Immature natural killer cell (primary cell): ENCODE measurements at places on chromosomes 11 and 22. TPM values are rescaled to one million over a fixed set of nuclear protein-coding genes. Genes with fewer than 3 reads are reported as not detected.

The ASRGL1 gene
- polyA plus RNA-seq = 3.2 TPM

The OR2AG1 gene
- not detected for polyA plus RNA-seq

The POU2AF2 gene
- polyA plus RNA-seq = not detected

The MAP6 gene
- polyA plus RNA-seq = not detected

GRCh38 chr11:31807799-31808667 is 3.1 kb downstream of the PAX6 start:
- H3K27me3 ChIP-seq = peaks cover 59% of the 10 kb centered on the region
- H3K4me1 ChIP-seq = peaks cover 47% of the 10 kb centered on the region
- no peak for DNase-seq
- H3K4me3 ChIP-seq = peak overlapping the region; percentile 11

GRCh38 chr11:118911880-118912741 is 13.6 kb downstream of the BCL9L start:
- H3K27me3 ChIP-seq = peaks cover 30% of the 10 kb centered on the region
- H3K27ac ChIP-seq = peak overlapping the region; percentile 100
- DNase-seq = peak; percentile 58

DNA sequence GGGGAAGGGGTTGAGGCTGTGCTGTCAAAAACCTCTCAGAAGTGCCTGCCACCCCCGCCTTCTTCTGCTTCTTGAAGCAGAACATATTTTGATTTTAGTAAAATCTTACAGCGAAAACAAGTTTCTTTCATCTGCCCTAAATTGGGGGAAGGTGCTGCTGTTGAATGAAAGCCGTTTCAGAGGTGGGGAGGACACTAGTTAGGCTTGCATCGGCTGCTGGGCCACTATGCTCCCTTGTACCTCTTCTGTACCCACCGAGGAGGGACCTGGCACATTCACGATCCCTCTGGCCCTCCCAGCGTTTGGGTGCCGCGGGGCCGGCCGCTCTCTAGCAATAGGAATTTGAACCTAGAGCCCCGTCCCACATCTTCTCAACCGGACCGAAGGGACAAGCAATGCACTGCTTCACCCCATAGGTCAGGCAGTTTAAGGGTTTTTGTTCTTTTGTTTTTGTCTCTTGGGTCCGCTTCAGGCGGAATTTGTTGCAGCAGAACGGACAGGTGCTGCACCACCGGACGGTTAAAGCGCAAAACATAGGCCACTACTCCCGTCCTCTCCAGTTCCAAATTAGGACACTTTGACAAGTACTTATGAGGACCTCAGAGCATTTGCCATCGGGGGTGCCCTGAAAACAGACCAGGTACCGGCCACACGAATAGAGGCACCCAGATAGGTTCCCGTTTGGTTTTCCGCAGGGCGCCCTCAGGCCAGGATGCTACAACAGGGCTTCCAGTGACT is 5.6 kb downstream of the SLC6A5 start:
- peaks cover 43% of the 10 kb centered on the region for H3K27me3 ChIP-seq
- peaks cover 1% of the 10 kb centered on the region for H3K4me1 ChIP-seq
- H3K4me3 ChIP-seq = no peak overlapping the region
- no peak for DNase-seq
- no peaks in the 10 kb centered on the region for H3K36me3 ChIP-seq

DNA sequence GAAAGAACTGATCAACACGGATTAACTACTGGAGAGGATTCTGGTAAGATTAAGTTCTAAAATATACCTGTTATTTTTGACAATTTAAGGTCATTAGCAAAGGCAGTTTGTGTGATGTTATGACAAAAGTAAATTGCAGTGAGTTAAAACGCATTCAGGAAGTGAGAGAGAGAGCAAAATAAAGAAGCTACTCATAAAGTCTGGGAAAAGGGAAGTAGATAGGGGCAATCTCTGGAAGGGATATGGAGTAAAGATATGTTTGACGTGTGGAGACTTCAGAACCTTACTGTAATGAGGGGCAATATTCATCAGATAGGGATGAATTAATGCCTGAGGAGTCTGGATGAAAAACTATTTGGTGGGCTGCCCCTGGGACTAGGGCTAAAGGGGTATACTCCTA is 16.8 kb downstream of the OR56B4 start:
- no peaks in the 10 kb centered on the region for H3K4me1 ChIP-seq
- DNase-seq = no peak
- H3K4me3 ChIP-seq = no peak overlapping the region
- no peaks in the 10 kb centered on the region for H3K27me3 ChIP-seq
- no peaks in the 10 kb centered on the region for H3K36me3 ChIP-seq

DNA sequence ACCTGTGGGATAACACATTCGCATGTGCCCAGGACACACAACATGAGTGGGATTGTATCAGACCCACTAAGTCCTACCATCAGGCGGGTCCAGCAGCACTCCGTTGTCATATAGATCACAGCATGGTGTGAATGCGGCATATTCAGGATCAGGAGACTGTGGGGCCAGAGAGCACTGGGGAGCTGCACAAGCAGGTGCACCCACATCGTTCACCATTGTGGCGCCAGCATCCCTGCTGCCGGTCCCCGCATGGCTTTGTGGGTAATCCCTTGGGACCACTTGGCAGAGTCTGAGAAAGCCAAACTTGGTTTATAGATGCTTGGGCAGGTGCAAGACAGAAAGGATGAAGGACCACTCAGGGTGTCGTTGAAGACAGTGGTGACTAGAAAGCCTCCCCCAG is 201.6 kb upstream of the B3GAT1 start:
- no peak overlapping the region for H3K27ac ChIP-seq
- no peak for DNase-seq
- H3K36me3 ChIP-seq = no peaks in the 10 kb centered on the region
- no peak overlapping the region for H3K4me3 ChIP-seq
- H3K27me3 ChIP-seq = peaks cover 2% of the 10 kb centered on the region

DNA sequence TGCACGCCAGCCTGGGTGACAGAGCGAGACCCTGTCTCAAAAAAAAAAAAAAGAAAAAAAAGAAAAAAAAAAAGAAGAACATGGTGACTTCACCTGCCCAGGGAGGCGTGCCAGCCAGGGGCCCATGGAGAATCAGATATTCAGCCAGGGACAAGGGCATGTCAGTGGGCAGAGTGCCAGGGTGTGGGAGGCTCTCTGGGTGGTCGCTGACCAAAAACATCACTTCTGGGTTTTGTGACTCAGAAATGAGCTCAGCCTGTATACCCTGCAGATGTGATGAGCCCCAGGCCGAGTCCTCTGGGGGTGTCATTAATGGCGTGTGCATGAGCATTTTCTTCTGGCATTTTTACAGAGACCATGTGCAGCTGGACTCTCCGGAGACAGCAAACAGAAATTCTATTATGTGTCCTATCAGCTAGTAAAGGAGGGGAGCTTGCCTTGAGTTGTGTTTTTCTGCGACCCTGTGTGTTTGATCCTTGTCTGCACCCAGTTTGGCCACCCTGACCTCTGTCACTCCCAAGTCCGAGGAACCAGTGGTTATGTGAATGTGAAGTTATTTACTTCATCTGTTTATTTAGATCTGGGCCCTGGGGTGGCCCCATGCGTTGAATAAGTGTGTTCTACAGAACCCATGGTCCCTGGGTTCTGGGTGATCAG is 53.6 kb downstream of the BCR start:
- DNase-seq = no peak
- H3K4me1 ChIP-seq = peaks cover 77% of the 10 kb centered on the region
- H3K4me3 ChIP-seq = peak overlapping the region; percentile 69
- peaks cover 14% of the 10 kb centered on the region for H3K36me3 ChIP-seq

GRCh38 chr11:76676636-76677457 is 6.3 kb upstream of the LRRC32 start:
- H3K4me3 ChIP-seq = no peak overlapping the region
- peaks cover 4% of the 10 kb centered on the region for H3K27me3 ChIP-seq
- H3K36me3 ChIP-seq = no peaks in the 10 kb centered on the region
- H3K4me1 ChIP-seq = peaks cover 17% of the 10 kb centered on the region
- no peak for DNase-seq

The NXPE4 gene
- not detected for polyA plus RNA-seq

The FOLR2 gene
- polyA plus RNA-seq = not detected

DNA sequence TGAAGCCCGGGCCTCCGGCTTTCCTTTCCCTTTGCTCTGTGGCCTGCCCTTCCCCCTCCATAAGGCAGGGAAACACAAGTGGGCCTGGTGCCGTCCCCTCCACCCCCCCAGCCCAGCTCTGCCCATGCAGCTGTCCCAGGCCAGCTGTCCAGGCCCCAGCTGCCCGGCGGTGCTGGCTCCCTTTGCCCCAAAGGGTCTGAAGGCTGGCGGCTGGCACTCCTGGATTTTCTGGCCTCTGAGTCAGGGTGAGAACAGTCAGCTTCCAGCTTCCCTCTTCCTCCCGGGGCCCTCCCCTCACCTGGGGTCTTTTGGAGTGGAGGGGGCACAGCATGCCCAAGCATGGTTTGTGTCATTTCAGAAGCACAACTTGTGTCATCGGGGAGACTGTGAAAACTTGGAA is 27.8 kb downstream of the CD82 start:
- H3K27ac ChIP-seq = no peak overlapping the region
- no peak for DNase-seq
- no peak overlapping the region for H3K4me3 ChIP-seq
- no peaks in the 10 kb centered on the region for H3K27me3 ChIP-seq
- peaks cover 2% of the 10 kb centered on the region for H3K4me1 ChIP-seq
- no peaks in the 10 kb centered on the region for H3K36me3 ChIP-seq

The MAPK11 gene
- polyA plus RNA-seq = 0.12 TPM

DNA sequence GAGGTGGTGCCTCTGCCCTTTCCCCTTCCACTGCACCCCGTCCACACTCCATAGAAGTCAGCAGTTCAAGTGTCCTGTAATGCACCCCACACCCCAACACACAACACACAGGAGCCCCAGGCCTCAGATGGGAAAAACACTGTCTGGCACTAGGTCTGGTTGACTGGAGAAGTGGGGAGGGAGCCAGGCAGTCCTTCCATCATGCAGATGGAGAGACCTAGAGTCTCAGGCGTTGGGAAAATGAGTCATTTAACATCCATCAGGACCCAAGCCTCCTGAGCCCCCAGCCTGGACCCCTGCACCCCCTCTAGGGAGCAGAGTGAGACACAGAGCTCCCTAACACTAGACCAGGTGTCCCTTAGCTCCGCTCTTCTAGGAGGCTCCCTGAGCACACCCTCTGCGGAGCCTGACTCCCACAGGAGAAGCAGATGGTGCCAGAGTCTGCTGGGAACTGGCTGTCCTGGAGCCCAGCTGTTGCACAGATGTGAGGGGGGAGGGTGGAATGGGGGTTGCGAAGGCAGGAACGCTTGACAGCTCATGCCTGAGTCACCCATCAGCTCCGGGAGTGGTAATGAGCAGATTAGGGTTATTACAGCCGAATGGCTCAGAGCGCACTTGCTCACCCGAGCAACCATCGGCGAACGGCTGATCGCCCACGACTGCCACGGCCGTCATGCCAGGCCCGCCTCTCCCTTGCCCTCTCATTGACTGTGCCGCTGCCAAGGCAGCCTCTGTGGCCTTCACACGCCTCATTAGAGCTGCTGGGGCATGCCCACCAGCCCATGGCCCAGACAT is 22.1 kb upstream of the SYT7 start:
- DNase-seq = no peak
- peaks cover 8% of the 10 kb centered on the region for H3K27me3 ChIP-seq
- H3K4me1 ChIP-seq = no peaks in the 10 kb centered on the region
- H3K4me3 ChIP-seq = no peak overlapping the region

DNA sequence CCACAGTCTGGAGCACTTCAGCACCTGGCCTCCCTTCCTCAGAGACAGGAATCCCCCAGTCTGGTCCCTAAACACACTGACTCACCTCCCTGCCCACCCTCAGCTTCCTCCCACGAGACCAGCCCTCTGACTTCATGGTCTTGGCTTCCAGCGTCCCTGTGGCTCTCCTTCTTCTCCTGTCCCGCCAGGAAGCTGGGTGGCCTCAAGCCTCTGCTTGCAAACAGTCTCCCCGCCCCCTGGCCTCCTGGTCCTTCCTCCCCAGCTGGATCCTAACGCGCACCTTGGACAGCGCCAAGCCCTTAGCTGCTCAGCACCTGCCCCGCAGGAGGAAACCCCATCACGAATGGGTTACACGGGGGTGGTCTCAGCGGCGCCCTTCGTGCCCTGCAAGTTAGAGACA is 4.5 kb downstream of the NCF4 start:
- no peak for DNase-seq
- H3K27me3 ChIP-seq = peaks cover 7% of the 10 kb centered on the region
- no peak overlapping the region for H3K4me3 ChIP-seq
- H3K27ac ChIP-seq = no peak overlapping the region

The PNPLA3 gene
- polyA plus RNA-seq = not detected

The DNAJB13 gene
- polyA plus RNA-seq = not detected

DNA sequence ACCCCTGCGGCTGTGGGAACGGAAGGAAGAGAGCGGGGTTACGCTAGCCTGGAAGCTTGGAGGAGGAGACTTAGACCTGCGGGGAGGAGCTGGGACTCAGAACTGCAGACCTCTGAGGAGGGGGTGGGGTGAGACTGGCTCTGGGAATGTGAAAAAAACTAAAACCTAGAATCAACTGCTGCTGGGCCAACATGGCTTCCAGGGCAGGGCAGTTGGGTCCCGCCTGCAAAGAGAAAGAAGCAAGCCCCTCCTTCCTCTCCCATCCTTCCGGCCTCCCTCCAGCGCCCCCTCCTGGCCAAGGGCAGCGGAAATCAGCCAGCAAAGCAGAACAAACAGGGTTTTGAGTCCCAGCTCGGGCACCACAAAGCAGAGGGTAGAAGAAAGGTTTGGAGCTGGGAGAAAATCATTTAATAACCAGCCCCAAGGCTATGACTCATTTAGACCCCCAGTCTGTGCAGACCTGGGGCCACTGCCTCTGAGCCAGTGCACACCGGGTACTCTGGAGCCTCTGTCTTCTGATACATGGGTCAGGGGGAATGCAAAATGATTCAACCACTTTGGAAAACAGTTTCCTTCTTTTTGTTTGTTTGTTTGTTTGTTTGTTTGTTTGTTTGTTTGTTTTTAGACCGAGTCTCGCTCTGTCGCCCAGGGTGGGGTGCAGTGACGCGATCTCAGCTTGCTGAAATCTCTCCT is 7.3 kb upstream of the NCF4 start:
- peak; percentile 81 for DNase-seq
- H3K27ac ChIP-seq = peak overlapping the region; percentile 74
- no peaks in the 10 kb centered on the region for H3K36me3 ChIP-seq

DNA sequence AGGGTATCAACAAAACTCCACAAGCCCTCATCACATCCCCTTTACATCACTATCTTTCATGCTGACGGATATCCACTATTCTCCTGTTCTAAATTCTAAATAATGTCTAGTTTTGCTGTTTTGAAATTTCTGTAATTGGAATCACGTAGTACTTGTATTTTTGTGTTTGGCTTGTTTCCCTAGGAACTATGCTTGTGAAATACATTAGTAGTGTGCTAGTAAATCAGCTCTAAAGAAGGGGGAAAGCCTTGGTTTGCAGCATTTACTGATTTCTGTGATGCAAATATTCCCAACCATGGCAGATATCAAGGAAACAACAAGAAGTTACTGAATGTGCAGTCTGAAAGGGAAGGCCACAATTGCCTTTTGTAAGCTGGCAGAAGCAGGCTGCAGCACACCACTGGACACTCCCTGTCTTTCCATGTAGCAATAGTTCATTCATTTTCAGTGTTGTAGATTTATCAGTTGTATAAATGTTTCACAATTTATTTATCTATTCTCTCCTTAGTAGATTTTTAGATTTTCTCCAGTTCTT is 4.7 kb upstream of the FOLH1 start:
- H3K4me1 ChIP-seq = no peaks in the 10 kb centered on the region
- no peaks in the 10 kb centered on the region for H3K36me3 ChIP-seq
- no peaks in the 10 kb centered on the region for H3K27me3 ChIP-seq
